Inflammatory macrophage treated with lipopolysaccharide for 4 hours (primary cell): ENCODE measurements at places on chromosomes 7 and 10.

- DNase-seq: no peak
These were observed 78.1 kb upstream of the CCDC6 start for GRCh38 chr10:59984415-59984814.

DNA sequence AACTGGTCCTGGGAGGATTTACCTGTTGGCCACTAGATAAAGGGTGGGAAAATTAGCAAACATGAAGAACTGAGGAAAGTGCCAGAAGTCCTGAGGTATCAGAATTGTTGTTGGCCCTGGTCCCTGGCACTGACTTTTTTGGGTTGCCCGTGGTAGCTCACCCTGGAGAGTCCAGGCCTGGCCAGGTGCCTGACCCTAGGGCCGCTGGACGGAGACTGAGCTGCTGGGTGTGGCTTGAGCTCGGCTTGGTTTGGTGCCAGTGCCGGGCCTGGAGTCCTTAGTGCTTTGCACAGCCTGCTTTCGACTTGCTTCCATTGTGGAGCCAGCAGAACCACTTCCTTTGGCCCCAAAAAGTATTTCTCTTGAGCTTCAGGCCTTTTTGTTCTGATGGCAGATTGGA lies 12.9 kb downstream of the MDH2 start:
- no peak for DNase-seq

DNA sequence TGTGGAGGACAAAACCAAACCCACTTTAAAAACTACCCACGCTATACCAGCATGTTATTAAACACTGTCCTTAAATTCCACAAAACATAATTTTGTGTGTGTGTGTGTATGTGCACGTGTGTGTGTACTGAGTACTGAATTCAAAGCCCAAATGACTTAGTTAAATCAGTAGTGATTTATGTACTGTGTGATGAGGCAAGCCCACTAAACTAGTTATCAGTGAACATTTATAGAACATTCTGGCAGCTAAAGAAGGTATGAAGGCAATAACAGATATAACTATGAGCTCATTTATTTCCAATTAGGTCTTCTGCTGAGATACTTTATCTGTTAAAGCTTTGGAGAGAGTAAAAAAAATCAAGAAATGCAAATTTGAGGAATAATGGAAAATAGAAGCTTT lies 115.1 kb downstream of the CPED1 start:
- no peak for DNase-seq

DNA sequence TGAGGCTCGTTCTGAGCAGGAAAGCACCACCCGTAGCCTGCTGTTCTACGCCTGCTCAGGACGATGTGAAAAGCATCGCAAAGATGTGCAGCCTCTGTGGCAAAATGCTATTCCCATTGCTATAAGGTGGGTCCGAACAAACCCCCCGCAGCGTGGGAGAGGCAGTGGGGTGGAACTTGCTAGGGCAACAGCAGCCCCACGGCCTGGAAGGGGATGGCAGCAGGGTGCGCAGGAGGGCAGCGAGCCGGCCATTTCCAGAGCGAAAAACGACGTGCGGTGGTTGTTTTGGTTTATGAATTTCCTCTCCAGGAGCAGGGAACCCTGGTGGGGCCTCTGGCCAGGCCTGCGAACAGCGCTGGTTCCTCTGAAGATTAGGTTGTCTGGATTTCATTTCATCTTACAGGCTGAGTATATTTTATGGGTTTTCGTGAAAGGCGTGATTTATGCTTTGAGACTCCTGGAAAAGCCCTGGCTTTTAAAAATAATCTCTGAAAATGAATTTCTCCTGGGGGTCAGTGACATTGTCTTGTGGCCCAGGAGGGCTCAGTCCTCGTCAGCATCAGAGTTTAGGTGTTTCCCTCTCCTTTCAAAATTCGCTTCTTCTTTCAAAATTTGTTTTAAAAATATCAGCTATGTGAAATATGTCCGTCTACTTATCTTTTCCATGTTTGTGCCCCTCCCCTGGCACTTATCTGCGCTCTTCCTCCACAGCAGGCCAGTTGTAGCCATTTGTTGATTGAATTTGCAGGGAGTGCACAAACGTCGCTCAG lies 42.3 kb upstream of the UBE3C start:
- DNase-seq: no peak

DNA sequence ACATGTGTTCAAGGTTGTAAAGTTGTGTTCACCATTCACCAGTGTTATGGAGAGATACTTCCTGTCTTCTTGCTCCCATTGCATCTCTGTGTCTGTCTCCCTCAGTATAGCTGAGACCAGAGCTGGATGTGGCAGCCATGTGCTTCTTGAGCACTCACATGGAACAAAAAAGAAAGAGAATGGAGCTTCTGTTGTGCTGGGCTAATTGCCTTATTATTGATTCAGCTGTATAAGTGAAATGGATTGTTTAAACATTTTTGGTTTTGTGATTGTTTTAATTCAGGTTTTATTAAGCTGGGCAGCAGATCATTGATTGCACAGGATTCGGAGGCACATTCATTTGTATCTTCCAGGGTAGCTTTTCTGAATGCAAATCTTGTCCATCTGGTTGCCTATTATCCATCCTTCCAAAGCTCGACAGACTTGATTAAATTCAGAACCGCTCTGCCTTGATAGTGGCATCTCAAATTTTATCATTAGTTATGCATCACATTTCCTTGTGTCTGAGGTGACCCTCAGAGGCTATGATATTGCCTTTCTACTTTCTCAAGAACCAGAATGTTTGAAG lies 119.9 kb downstream of the CCNY start:
- DNase-seq: no peak

GRCh38 chr7:2939193-2939885 lies 95.2 kb upstream of the GNA12 start:
- DNase-seq: peak; percentile 49

- no peak for DNase-seq
These were observed 56.9 kb downstream of the ADK start for GRCh38 chr10:74207691-74208480.

GRCh38 chr7:74002474-74003017 lies 25.4 kb upstream of the ELN start:
- peak; percentile 85 for DNase-seq

- DNase-seq: peak; percentile 67
These were observed 49.7 kb upstream of the NRF1 start for GRCh38 chr7:129561677-129562359.

DNA sequence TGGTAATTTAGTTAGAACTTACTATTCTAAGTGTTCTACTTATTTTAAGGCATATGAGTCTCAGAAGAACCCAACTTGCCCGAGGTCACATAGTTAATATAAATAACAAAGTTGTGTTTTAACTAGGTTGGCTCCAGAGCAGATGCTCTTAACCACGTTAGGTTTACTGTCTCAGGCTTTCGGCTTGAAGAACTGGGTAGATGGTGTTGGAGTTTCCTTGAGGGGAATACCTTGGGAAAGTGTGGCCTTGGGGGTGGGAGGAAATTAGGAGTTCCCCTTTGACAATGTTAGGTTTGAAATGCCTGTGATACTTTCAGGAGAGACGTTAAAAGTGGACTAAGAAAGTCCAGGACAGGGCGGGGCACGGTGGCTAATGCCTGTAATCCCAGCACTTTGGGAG lies 9.6 kb downstream of the ZNF398 start:
- no peak for DNase-seq

- no peak for DNase-seq
These were observed 83.5 kb downstream of the ELAPOR2 start for GRCh38 chr7:86975914-86976313.

DNA sequence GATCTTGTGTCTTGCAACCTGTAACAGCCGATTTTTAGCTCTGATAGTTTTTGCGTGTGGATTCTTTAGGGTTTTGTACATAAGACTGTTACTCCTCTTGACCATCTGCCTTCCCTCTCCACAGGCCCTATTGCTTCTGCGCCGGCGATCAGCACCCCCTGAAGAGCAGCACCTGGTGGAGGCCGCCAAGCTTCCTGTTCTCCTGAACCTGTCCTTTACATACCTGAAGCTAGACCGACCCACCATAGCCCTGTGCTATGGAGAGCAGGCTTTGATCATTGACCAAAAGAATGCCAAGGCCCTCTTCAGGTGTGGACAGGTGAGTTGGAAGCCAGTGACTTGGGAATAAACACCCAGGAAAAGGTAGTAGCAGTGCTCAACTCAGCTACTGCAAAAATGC lies 12.6 kb downstream of the FKBP6 start:
- DNase-seq: no peak

GRCh38 chr7:157721468-157722136 lies 384.8 kb downstream of the DNAJB6 start:
- no peak for DNase-seq

GRCh38 chr10:88489107-88489506 lies 94.0 kb downstream of the RNLS start:
- DNase-seq: no peak

GRCh38 chr10:30822693-30823465 lies 193.3 kb upstream of the LYZL2 start:
- DNase-seq: no peak

DNA sequence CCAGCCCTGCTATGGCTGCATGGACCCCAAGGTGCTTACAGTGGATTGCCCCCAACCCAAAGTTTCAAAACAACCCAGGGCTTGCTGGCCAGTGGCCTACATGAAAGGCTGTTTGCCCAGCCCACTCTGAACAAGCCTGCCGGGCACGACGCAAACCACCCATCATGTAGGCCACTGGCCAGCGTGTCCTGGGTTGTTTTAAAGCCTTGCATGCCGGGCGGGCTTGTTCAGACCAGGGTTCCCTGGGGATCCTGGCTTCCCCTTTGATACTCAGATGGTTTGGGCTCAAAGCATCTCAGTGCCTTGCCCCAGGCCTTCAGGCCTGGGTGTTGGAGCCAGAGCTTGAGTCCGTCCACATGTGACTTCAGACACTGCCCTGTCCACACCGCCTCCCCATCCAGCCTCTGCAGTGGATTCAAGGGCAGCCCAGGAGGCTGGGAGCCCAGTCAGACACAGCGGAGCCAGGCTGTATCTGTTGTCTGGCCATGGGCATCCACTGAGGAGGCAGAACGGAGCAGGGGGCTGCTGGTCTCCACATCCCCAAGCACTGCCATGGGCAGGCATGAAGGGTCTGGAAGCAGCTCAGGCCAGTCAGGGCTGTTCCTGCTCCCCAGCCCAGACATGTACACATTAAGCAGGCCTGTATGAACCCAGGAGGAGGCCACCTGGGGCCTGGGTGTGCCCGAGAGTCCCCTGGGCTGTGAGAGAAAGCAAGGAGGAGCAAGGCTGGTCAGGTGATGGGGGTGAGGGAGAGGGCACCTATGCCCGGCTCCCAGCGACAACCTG lies 4.0 kb upstream of the ADIRF start:
- DNase-seq: no peak

DNA sequence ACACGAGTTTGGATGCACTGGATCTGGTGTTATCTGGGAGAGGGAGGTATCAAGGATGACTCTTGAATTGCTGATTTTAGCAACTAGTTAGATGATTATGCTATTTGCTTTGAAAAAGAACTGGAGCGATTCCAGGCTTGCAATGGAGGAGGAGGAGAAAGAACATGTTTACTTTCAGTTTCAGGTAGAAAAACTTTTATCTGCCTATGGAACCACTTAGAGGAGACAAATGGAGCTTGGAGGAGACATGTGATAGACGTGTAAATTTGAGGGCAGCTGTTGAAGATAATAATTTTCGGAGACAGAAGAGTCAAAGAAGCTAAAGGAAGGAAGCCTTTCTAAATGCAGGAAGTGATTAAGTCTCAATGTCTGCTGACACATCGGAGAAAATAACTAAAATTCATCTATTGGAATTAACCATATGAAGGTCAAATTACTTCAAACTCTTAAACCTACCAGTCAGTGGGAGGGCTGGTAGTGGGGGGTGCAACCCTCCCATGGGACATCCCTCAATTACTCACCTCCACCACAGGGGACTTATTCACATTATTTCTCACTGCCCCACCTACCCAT lies 56.4 kb upstream of the GNAI1 start:
- DNase-seq: peak; percentile 14

- DNase-seq: no peak
These were observed 103.0 kb downstream of the RNF216 start for GRCh38 chr7:5678295-5679047.

DNA sequence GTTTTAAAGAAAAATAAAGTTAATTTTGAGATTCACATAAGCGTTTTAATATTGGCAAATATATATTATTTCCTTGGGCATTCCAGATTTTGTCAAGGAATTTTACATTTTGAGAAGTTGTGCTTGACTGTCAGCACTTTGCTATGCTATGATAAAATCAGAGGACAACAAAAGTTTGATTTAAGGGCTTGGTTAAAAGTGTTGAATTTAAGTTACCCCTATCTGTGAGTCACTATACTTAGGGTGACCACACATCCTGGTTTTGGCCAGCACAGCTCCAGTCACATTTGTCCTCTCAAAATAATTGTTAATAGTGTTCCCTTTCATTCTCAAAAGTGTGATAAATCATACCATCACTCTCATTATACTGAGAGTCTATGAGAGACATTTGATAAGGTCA lies 34.2 kb upstream of the ANK3 start:
- no peak for DNase-seq

DNA sequence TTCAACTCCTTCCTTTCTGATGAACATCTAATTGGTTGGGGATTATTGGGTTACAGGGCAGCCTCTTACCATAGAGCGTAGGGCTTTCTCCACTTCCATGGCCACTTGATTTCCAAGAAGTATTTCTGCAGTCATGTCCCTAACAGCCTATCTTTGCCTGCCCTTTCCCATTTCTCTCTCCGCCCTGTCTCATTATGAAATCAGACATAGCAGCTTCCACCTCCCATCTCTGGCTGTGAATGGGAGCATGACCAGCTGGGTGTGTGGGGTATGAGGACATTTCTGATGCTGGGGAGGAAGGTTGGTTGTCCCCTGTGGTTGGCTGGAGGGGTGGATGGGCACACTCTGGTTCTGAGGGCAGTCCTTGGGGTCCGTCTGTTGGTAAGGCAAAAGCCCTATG lies 41.2 kb downstream of the ADCYAP1R1 start:
- no peak for DNase-seq

GRCh38 chr10:74991435-74991834 lies 120.0 kb upstream of the SAMD8 start:
- DNase-seq: peak; percentile 25

DNA sequence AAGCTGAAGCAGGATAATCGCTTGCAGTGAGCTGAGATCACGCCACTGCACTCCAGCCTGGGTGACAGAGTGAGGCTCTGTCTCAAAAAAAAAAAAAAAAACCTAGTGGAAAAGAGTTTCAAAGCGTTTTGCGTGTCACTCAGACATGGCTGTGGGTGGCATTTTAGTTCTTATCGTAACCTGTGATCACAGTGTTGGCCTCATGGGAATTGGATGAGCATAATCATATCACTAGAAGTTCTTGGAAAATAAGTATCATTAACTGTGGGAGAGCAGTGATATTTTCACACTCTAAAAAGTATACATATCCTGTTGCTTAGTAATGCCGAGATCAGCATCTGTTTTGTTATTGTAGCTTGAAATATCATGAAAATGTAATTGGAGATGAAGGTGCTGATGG lies 92.6 kb downstream of the CREM start:
- no peak for DNase-seq

GRCh38 chr10:90602862-90603610 lies 254.8 kb downstream of the HTR7 start:
- no peak for DNase-seq

- DNase-seq: no peak
These were observed 44.8 kb downstream of the CALML3 start for GRCh38 chr10:5569568-5569967.

GRCh38 chr10:62810156-62810902 lies 5.8 kb downstream of the ADO start:
- DNase-seq: peak; percentile 82
